ENCODE measurements at places on chromosomes 12 and 14.

DNA sequence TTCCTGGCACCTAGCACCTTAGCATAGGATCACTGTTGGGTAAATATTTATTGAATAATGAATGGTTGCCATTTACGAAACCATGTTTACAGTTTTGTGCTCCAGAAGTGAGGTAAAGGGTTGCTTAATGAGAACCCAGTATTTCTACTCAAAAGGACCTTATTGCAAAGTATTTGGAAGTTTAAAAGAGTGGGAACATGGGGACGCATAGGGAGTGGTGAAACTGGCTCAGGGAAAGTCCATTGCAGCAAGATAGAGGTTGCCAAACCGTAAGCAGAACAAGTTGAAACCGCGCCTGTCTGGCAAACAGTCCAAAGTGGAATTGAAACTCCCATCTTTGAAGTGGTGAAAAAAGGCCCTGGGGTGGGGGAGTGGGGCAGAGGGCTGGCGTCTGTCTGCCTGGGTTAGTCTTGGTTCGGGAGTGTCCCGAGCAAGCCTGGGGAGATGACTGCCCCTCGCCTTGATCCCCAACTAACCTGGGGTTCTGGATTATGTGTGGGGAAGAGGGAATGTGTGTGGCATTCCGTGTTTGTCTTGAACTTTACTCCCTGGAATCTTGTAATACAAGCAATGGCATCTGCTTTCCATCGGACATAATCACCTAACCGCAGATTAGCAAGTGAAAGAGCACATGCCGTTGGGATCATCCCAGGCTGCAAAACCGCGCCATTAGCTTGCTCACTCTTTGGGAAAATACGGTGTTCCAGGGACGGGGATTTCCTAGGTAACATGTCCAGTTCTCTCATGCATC is 7.2 kb downstream of the ALDH2 start:
- DNase-seq: peak; percentile 85

GRCh38 chr14:62076825-62077605 is 314.8 kb downstream of the SNAPC1 start:
- DNase-seq: no peak

DNA sequence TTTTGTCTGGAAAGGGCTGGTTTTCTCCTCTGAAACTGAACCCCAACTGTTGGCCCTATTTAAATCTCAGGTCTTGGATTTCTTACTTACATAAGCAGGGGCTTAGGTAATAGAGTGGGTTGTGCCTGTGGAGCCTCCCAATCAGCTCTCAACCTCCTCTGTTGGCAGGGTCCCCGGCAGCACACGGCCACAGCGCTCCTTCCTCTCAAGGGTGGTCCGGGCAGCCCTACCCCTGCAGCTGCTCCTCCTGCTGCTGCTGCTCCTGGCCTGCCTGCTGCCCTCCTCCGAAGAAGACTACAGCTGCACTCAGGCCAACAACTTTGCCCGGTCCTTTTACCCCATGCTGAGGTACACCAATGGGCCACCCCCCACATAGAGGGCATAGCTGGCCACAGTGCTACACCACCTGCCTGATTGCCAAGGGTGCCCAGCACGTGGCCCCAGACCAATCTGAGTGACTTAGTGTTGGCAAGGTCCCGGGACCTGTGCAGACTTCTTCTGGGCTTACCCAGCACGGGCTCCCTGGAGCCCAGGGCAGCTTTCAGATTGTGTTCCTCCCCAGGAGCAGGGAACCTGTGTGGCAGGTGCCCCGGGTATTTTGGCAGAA is 68.9 kb downstream of the ESR2 start:
- no peak for DNase-seq

- no peak for DNase-seq
These were observed 37.8 kb downstream of the TNFAIP2 start for GRCh38 chr14:103161054-103161397.

- peak; percentile 28 for DNase-seq
These were observed 243.5 kb upstream of the DAAM1 start for GRCh38 chr14:58944968-58945356.

DNA sequence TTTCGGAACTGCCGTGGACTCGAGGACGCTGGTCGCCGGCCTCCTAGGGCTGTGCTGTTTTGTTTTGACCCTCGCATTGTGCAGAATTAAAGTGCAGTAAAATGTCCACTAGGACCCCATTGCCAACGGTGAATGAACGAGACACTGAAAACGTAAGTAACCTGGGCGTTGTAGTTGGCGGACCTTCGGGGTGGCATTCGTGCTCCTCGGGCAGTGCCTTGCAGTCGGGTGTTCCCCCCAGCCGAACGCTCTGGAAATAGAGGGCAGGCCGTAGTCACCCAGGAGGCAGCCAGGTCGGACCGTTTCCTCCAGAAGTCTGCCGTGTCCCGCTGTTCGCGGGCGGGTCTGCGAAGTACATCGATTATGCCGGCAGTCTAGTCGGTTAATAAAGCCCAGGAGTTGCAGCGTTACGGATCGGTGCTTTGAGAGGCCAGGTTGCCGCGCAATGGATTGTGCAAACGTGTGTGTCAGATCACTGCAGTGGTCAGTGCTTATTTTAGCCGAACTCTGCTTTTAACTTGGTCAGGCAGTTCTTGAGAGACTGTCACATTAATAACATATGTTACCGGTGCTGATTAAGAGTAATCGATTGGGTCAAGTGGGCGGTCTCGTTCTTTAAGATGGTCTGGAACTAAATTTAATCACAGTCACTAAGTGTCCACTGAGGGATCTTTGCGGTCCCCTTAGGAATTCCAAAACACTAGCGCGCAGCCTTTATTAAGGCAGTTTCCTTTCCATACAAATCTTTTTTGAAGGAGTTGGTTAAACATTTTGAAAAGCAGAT is 906 bp downstream of the MARK3 start:
- no peak for DNase-seq

DNA sequence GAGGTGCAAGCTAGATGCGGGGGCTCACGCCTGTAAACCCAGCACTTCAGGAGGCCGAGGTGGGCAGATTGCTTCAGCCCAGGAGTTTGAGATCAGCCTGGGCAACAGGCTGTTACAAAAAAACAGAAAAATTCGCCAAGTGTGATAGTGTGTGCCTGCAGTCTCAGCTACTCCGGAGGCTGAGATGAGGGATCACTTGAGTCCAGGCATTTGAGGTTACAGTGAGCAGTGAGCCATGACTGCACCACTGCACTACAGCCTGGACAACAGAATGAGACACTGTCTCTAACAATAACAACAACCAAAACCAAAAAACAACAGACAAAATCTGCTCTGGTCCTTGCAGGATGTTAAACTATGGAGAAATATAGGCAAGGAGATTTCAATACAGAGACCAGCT is 13.9 kb downstream of the BTBD7 start:
- DNase-seq: no peak

GRCh38 chr14:94367347-94368242 is 20.8 kb downstream of the SERPINA1 start:
- DNase-seq: no peak

DNA sequence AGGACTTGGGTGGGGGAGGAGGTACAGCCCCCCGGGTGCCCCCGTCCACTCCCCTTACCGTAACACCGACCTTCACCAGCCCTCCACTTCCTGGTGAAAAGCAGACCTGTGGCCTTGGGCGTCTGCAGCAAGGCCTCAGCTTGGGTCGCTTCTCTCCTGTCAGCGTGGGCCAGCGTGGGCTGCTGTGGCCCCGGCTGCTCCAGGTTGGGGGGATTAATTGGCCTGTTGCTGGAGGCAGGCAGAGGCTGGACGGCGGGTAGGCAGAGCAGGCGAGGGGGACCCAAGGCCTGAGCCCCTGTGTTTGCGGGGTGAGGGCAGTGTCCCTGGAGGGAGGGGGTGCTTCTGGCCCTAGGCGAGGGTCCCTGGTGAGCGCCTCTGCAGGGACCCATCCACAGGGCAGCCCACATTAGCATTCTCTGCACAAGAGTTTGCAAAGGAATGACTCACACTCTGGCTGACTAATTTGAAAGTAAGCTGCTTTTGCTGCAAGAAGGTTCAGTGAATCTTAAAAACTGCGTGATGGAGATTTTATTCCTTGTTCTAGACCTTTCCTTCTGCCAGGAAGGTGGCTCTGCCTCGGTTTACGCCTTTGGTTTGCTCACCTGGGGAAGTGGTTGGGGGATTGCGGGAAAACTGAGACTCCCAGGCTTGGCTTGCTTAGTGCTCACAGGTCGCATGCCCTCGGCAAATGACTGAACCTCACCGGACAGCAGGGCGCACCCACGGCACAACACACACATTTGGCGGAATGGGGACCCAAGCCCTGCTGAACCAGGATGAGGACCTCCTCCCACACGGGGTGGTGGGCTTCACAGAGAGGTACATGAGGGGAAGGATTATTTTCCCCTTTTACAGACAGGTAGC is 37.9 kb upstream of the DLK1 start:
- DNase-seq: peak; percentile 74

GRCh38 chr12:8034802-8035201 is 2.3 kb downstream of the FOXJ2 start:
- no peak for DNase-seq

GRCh38 chr12:119652665-119653064 is 15.3 kb upstream of the PRKAB1 start:
- DNase-seq: no peak

DNA sequence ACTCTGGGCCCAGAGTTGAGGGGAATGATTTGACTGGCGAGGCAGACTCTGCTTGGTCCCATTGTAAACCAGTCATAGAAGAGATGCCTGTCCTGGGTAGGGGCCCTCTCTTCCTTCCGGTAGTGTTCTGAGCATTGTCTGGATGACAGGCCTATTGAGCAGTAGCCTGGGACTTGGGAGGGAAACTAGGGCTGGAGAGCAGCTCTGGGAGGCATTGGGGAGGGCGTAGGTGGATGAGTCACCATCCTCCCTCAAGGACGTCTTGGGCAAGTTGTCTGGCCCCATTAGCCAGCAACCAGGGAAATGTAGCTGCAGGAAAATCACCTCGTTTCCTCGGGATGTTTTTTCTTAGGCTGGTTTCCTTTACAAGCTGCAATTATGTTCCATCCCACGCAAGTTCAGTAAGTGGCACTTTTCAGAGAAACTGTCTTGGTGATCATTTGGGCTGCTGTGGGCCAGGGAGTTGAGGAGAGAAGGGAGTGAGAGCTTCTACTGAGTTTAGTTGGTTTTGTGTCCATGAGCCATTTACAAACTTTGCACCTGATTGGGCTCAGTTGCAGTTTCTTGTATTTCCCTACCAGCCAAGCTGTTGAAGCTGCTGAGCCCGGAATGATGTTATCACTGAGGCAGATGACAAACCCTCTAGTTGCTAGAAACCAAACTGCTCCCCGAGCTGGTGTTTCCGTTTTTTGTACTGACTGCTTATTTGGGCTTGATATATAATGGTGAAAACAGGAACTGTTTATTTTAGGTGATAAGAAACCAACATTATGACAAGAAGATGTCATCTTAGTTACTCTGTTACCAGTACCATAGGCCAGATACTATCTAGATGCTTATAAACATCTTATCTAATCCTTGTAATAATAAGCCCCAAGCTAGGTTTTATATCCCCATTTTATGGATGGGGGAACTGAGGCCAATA is 147.6 kb downstream of the CHST11 start:
- DNase-seq: peak; percentile 96

DNA sequence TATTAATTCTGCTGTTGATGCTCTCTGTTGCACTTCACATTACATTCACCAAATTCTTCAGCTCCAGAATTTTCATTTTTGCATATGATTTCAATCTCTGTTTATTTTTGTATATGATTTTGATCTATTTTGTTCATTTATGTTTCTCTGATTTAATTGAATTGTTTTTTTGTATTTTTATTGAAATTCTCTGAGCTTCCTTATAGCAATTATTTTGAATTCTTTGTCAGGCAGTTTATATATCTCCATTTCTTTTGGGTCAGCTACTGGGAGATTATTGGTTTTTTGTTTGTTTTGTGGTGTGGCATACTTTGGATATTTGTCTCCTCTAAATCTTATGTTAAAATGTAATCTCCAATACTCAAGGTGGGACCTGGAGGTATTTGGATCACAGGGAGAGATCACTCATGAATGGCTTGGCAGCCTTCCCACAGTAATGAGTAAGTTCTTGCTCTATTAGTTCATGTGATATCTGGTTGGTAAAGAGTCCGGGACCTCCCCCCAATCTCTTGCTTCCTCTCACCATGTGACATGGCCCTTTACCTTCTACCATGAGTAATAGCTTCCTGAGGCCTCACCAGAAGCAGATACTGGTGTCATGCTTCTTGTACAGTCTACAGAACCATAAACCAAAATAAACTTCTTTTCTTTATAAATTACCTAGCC is 8.7 kb upstream of the TCL1A start:
- DNase-seq: no peak

DNA sequence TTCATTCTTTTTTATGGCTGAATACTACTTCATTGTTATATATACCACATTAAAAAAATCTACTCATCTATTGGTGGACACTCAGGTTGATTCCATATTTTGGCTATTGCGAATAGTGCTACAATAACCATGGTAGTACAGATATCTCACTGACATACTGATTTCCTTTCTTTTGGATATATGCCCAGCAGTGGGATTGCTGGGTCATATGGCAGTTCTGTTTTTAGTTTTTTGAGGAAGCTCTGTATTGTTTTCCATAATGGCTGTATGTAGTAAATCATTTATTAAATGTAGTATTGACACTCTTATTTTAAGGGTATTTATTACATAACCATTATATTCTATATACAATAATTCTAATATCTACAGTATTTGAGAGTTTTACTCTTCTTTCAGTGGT is 43.7 kb downstream of the PTCSC3 start:
- no peak for DNase-seq

GRCh38 chr12:57456145-57456700 is 1.1 kb downstream of the INHBE start:
- peak; percentile 65 for DNase-seq

DNA sequence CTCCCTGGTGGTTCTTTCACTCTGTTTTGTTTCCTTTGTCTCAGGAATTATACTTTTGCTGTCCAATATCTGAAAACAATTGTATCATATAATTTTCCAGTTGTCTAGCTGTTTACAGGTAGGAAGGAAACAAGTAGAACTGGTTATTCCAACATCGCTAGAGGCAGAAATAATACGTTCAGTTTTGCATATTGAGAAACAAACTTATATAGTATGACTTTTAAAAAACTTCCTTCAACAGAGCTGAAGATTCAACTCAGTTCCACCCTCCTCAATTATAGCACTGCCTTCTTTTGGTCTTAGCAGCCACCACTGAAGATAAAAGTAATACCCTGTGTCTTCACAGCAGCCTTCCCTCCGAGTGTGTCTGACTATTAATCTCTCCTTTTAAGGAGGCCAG is 214.3 kb downstream of the EFCAB11 start:
- no peak for DNase-seq

DNA sequence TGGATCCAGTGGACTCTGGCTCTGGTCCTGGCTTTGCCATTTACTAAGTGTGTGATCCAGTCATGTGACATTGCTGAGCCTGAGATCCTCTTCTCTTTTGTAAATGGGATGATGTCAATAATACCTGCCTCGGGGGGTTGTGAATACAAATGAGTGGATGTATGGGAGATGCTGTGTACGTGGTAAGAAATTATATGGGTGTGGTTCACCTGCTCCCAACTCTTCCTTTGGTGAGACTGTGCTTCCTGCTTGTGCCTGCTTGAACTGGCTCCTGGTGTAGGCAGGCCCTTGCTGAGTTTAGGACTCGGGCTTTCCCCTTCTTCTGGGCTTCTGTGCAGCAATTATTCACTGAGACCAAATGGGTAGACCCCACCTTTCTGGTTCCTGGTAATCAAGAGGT is 189.5 kb upstream of the FRMD6 start:
- DNase-seq: no peak

All from fibroblast of skin of abdomen (primary cell).